Right renal pelvis (tissue), 4 donors: ENCODE measurements at places on chromosomes 2 and 18. TPM values are rescaled to one million over a fixed set of nuclear protein-coding genes. Genes with fewer than 3 reads are reported as not detected.

DNA sequence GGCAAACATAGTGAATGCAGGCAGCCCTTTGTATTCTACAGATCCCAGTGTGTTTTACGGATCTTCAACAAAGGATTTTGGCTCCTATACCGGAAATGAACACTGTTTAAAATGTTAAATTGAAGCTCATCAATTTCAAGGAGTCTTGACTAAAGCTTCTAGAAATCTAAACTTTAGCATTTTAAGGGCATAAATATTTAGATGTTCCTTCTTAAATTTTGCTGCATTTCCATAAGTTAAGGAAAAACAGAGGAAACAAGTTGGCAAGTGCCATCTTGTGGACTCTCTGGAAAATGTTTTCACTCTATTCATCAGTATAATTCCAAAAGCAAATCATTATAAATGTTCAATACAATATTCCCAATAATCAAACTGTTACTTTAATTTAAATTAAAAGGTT, 19.6 kb downstream of the CHN1 start:
- DNase-seq: no peak

- DNase-seq: no peak
Measured at GRCh38 chr2:11068079-11068741, 87.1 kb upstream of the SLC66A3 start.

Gene FOXI3
- 0.08 TPM for polyA plus RNA-seq

Gene REG3G
- not detected for polyA plus RNA-seq

Gene RAD51AP2
- 0.18 TPM for polyA plus RNA-seq

Gene ADD2
- polyA plus RNA-seq: 5.1 TPM

Gene BOK
- polyA plus RNA-seq: 24.8 TPM

GRCh38 chr2:101823347-101823791, 125.9 kb downstream of the MAP4K4 start:
- DNase-seq: no peak

DNA sequence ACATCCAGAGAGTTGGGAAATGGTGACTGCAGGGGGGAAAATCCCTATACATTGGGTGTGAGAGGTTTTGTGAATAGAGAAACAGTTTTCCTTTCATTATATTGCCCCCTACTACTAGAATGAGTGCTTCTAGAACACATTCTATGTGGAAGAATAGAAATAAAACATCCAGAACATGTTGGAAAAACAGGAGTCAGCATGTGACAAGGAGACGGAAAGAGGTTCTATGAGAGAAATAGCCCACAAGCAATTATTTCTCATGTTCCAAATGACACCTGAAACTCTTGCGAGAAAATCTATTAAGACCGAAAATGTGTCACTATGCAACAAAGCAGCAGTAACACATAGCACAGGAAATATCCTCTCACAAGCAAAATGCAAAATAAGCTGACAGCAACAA, 202.7 kb upstream of the SPOPL start:
- DNase-seq: no peak

Gene AFF3
- 23.4 TPM for polyA plus RNA-seq

- no peak for DNase-seq
Measured at GRCh38 chr2:29480426-29480825, 365.2 kb downstream of the CLIP4 start.

Gene SLC4A5
- polyA plus RNA-seq: 2.4 TPM

GRCh38 chr18:66727991-66728390, 124.1 kb upstream of the CDH19 start:
- no peak for DNase-seq

- DNase-seq: no peak
Measured at GRCh38 chr2:233338812-233339368, 15.4 kb upstream of the DGKD start.

- DNase-seq: no peak
Measured at GRCh38 chr2:139992078-139992477, 1211.9 kb upstream of the NXPH2 start.

Gene CNGA3
- polyA plus RNA-seq: not detected
